ENCODE measurements at places on chromosomes 5 and 9. TPM values are rescaled to one million over a fixed set of nuclear protein-coding genes. Genes with fewer than 3 reads are reported as not detected.

FCHO2 gene
- 13.3 TPM for total RNA-seq

INSL4 gene
- total RNA-seq, result not detected

SPATA31D1 gene
- not detected for total RNA-seq

DNA sequence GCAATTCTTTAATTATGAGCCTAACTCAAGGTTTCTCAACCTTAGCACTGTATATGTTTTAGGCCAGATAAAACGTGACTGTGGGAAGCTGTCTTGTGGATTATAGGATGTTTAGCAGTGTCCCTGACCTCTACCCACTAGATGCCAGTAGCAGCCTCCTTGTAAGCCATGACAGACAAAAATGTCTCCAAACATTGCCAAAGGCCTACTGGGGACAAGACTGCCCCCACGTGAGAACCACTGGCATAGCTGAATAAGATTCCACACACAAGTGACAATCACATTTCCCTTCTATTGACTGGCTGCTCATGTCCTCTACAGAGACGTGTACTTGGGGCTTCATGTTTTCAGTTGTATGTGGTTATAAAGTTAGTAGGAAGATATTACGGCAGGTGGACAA lies 55.4 kb downstream of the GOLM1 start:
- DNase-seq, result no peak

DNA sequence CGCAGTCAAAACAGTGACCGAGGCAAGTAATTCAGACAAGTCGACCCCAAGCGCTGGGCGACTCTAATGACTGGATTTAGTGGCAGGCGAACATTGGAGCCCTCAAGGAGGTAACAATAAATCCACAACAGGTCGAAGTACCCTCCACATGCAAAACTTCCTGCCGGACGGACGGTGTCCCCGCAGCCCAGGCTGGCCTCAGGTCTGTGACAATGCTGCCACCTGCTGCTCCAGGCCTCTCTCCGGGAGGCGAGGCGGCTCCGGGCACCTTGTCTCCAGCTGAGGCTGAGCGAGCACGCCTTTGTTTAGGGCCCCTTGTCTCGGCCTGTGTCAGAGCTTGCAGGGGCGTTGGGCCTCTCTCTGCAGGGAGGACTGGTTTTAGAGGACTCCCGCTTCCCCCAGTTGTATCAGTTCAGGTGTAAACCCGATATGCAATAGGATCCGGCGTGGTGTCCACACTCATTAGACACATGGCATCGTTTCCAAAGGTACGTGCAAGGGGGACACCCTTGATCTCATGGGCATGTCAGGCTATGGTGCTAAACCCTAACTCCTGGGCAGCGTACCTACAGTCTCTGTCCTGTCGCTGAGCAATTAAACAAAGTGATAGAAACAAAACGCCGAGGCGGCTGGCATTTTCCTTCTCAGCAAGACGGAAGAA lies 628.0 kb upstream of the ADAMTS16 start:
- peak; percentile 83 for DNase-seq

- DNase-seq, result peak; percentile 62
Observed at GRCh38 chr9:75087289-75087823, 599 bp downstream of the NMRK1 start.

- DNase-seq, result no peak
Observed at GRCh38 chr5:122073864-122074263, 4.2 kb downstream of the LOX start.

GRCh38 chr5:72487177-72487576 lies 20.0 kb downstream of the ZNF366 start:
- no peak for DNase-seq

DNA sequence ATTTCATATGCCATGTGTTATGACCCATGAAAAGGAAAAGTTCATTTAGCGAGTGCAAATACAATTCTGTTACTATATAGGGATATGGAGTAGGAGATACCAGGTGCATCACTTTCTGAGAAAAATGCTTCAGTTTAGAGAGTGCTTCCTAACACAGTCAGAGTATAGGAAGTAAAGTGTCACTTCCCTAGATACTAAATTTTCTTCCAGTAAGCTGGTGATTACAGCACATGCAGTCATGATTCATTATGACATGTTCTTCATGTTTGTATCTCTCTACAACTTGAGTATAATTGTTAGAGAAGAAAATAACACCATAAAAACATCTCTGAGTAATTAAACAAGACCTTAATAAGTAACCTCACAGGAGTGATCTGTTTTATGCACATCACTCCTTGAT lies 837.0 kb downstream of the DNAH5 start:
- no peak for DNase-seq

- peak; percentile 74 for DNase-seq
Observed at GRCh38 chr5:172984244-172984953, 828 bp downstream of the ATP6V0E1 start.

Data from glutamatergic neuron (in vitro differentiated cells).